Stomach (tissue), 19 donors: ENCODE measurements at places on chromosomes 3 and 15. TPM values are rescaled to one million over a fixed set of nuclear protein-coding genes. Genes with fewer than 3 reads are reported as not detected.
A peak's percentile ranks its signal among the peaks of the same experiment; 100 is the strongest.

B3GALNT1 gene
- total RNA-seq = not detected

PRSS50 gene
- total RNA-seq = under 0.01 TPM

SCAMP5 gene
- total RNA-seq = 13.4 TPM

NAALADL2 gene
- total RNA-seq = 42.4 TPM

HYAL1 gene
- total RNA-seq = 38.4 TPM

GAP43 gene
- total RNA-seq = not detected

SUSD5 gene
- 0.58 TPM for total RNA-seq

DNA sequence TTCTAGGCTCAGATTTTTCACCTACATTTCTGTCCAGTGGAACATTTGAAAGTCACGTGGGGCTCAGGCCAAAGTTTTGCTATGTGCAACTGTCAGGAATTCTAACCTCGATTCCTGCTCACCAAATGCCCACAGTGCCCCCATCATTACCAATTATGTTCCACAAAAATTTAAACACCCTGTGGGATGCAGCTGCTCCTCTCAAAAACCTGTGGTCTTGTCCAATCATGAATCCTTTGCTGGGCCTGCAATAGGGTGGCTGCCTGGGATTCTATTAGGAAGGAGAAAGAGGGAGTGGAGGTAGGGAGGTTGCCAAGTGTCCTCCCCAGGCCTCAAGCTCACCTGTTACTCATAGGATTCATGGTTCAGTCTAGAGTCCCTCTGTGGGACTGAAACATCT is 68.1 kb downstream of the RHCG start:
- H3K4me3 ChIP-seq = no peak overlapping the region
- DNase-seq = no peak
- H3K4me1 ChIP-seq = peaks cover 10% of the 10 kb centered on the region
- H3K36me3 ChIP-seq = no peaks in the 10 kb centered on the region
- no peaks in the 10 kb centered on the region for H3K27me3 ChIP-seq

GRCh38 chr15:70778258-70779076 is 15.1 kb upstream of the UACA start:
- H3K27me3 ChIP-seq = no peaks in the 10 kb centered on the region
- DNase-seq = peak; percentile 29
- peak overlapping the region; percentile 60 for H3K27ac ChIP-seq
- H3K36me3 ChIP-seq = no peaks in the 10 kb centered on the region
- no peaks in the 10 kb centered on the region for H3K4me1 ChIP-seq

DNA sequence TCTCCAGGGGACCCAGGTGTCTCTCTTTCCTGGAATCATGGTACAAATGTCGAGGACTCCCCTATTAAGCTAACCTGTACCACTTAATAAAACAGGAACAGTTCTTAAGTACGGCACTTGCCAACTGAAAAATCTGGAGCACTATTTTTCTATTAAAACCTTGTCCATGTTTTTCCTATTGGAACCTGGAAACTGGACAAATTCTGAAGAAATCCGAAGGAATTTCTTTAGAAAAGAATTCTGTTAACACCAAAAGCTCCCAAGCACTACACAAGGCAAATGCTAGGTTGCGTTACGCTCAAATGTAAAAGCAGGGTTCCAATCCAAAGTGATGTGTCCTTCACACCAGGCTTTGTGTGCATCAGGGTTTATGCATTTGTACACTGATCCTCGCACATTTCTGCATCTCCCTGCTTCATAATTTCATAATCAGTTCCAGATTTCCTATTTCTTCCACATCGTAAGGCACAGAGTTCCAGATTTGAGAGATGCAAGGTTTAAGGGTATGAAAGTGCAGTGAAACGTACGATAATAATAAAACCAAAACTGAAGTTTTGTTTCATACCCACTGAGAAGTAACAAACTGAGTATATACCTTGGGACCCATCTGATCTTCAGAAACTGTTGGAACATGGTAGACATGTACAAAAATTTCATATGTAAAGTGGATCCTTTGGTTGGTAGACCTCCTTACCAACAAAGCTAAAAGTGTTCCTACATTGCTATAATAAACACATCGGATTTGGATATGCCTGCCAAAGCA is 132.1 kb upstream of the WNT5A start:
- no peaks in the 10 kb centered on the region for H3K36me3 ChIP-seq
- no peak overlapping the region for H3K27ac ChIP-seq
- H3K27me3 ChIP-seq = no peaks in the 10 kb centered on the region

DNA sequence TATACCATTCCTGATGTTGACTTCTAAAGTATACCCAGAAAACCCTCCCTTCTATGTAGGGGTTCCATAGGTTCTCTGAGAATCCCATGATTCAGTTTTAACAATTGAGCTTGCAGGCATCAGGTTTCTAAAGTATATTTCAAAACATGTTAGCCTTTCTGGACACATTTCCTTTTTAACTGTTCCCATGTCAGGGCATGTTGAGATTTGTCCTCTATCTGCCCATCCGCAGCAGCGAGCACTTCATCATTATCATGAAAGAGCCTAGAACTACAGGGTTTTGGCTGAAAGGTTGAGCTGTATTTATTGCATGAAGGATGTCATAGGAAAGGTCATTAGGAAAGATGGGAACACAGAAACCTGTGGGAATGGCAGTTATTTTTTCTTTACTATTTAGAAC is 201.1 kb upstream of the BHLHE40 start:
- H3K27me3 ChIP-seq = no peaks in the 10 kb centered on the region
- H3K36me3 ChIP-seq = peaks cover 33% of the 10 kb centered on the region
- H3K4me3 ChIP-seq = no peak overlapping the region
- H3K4me1 ChIP-seq = peaks cover 28% of the 10 kb centered on the region
- H3K27ac ChIP-seq = no peak overlapping the region
- DNase-seq = no peak

GRCh38 chr3:100521439-100521845 is 29.0 kb downstream of the TMEM45A start:
- peaks cover 8% of the 10 kb centered on the region for H3K36me3 ChIP-seq
- H3K4me3 ChIP-seq = no peak overlapping the region
- H3K4me1 ChIP-seq = no peaks in the 10 kb centered on the region
- H3K27ac ChIP-seq = no peak overlapping the region

GRCh38 chr3:27805282-27805681 is 83.2 kb upstream of the EOMES start:
- no peaks in the 10 kb centered on the region for H3K27me3 ChIP-seq
- H3K36me3 ChIP-seq = no peaks in the 10 kb centered on the region
- DNase-seq = no peak
- H3K4me3 ChIP-seq = no peak overlapping the region
- no peak overlapping the region for H3K27ac ChIP-seq
- H3K4me1 ChIP-seq = no peaks in the 10 kb centered on the region

- H3K27me3 ChIP-seq = no peaks in the 10 kb centered on the region
- H3K27ac ChIP-seq = no peak overlapping the region
- H3K4me3 ChIP-seq = no peak overlapping the region
- H3K36me3 ChIP-seq = no peaks in the 10 kb centered on the region
- no peak for DNase-seq
- H3K4me1 ChIP-seq = no peaks in the 10 kb centered on the region
Observed at GRCh38 chr3:151604891-151605290, 128.8 kb upstream of the AADACL2 start.

GRCh38 chr3:195876297-195877064 is 31.9 kb downstream of the TNK2 start:
- H3K27ac ChIP-seq = peak overlapping the region; percentile 9
- DNase-seq = peak; percentile 81
- peaks cover 78% of the 10 kb centered on the region for H3K36me3 ChIP-seq
- H3K27me3 ChIP-seq = no peaks in the 10 kb centered on the region

DNA sequence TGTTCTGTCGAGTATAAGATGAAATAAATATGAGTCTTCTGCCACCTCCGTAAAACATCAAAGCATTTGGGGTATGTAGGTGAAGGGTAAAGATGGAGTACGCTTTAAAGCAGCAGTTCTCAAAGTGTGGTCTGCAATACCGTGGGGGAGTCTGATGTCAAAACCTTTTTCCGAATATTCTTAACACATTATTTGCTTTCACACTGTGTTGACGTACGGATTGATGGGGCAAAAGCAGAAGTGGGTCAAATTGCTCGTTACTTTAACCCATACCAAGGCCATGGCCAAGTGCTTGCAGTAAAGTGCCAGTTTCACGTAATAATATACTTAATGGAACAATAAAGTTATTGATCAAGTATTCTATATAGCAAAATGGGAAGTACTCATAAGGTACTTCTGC is 36.3 kb downstream of the PAK2 start:
- peaks cover 59% of the 10 kb centered on the region for H3K4me1 ChIP-seq
- H3K27ac ChIP-seq = no peak overlapping the region
- H3K27me3 ChIP-seq = no peaks in the 10 kb centered on the region
- DNase-seq = no peak
- H3K4me3 ChIP-seq = no peak overlapping the region
- peaks cover 13% of the 10 kb centered on the region for H3K36me3 ChIP-seq

GRCh38 chr3:44516230-44516629 is 38.8 kb upstream of the ZNF445 start:
- peaks cover 4% of the 10 kb centered on the region for H3K27me3 ChIP-seq
- H3K4me1 ChIP-seq = peaks cover 5% of the 10 kb centered on the region
- no peaks in the 10 kb centered on the region for H3K36me3 ChIP-seq
- no peak overlapping the region for H3K27ac ChIP-seq

GRCh38 chr3:132726341-132726823 is 4.2 kb upstream of the NPHP3 start:
- DNase-seq = peak; percentile 69
- no peak overlapping the region for H3K27ac ChIP-seq
- H3K4me3 ChIP-seq = no peak overlapping the region
- no peaks in the 10 kb centered on the region for H3K36me3 ChIP-seq
- peaks cover 1% of the 10 kb centered on the region for H3K4me1 ChIP-seq

DNA sequence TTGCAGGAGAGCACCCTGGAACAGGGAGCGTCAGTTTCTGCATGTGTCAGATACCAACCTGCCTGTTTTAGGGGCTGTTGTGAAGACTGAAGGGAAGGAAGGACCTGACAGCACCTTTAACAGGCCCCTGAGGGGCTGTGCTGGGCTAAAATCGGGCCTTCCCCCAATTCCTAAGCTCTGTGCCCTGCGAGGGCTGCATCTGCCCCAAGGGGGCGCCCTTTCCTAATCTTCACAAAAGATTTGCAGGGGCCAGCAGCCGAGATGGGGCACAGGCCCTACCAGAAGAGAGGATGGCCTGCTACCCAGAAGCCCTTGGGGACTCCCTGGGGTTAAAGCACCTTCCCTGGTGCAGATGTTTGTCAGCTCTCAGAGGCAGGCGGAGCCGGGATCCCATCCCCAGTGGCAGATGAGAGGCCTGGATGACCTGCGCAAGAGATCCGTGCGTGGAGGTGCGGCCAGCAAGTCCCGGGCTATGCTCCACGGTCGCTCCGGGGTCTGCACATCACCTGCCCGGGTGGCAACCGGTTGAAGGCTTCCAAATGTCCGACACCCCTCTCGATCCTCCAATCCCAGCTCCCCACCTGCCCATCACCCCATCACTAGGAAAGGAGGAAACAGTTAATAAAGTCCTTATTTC is 53.6 kb downstream of the RHCG start:
- H3K36me3 ChIP-seq = no peaks in the 10 kb centered on the region
- no peaks in the 10 kb centered on the region for H3K4me1 ChIP-seq
- H3K4me3 ChIP-seq = no peak overlapping the region
- no peak overlapping the region for H3K27ac ChIP-seq
- H3K27me3 ChIP-seq = no peaks in the 10 kb centered on the region
- peak; percentile 50 for DNase-seq

DNA sequence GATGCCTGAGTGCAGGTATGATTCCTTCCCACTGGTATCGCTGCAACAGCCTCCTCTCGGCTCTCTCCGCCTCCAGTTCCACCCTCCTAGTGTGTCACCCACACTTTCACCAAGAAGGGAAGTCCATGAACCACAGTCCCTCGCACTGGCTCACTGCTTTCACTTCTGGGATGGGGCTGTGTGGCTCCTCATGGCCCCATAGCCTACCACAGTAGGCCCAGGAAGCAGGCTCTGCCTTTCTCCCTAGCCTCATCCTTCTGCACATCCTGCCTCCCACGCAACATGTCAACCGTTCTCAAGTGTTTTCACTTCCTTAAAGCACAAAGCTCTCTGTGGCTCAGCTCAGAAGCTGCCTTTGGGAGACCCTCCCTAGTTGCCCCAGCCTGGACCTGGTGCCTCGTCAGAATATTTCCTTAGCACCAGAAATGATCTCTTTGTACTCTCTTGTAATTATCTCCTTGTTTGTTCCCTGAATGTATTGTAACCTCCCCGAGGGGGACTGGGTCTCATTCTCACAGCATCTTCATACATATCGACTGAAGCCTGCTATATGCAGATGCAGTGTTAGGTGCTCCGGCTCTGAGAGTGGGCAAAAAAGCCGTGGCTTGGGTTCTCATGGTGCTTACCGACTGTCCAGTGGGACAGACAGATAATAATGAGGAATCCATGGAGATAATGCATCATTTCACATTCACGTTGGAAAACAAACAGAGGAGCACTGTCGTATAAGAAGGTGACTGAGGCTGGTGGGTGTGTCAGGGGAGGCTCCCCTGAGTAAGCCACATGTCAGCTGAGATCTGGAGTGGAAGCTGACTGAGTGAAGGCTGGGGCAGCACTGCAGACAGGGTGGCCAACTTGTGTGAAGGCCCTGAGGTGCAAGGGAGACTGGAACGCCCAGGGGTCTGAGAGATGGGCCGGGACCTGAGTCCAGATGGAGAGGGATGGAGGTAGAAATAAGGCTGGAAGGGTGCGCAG is 107.1 kb downstream of the DGKG start:
- H3K27me3 ChIP-seq = no peaks in the 10 kb centered on the region
- no peak overlapping the region for H3K27ac ChIP-seq
- no peaks in the 10 kb centered on the region for H3K36me3 ChIP-seq
- H3K4me1 ChIP-seq = no peaks in the 10 kb centered on the region
- no peak for DNase-seq

GRCh38 chr3:23966328-23966727 is 21.2 kb downstream of the NR1D2 start:
- no peak overlapping the region for H3K27ac ChIP-seq
- peaks cover 22% of the 10 kb centered on the region for H3K36me3 ChIP-seq
- peak; percentile 68 for DNase-seq
- H3K4me3 ChIP-seq = no peak overlapping the region
- H3K27me3 ChIP-seq = no peaks in the 10 kb centered on the region
- peaks cover 6% of the 10 kb centered on the region for H3K4me1 ChIP-seq

DNA sequence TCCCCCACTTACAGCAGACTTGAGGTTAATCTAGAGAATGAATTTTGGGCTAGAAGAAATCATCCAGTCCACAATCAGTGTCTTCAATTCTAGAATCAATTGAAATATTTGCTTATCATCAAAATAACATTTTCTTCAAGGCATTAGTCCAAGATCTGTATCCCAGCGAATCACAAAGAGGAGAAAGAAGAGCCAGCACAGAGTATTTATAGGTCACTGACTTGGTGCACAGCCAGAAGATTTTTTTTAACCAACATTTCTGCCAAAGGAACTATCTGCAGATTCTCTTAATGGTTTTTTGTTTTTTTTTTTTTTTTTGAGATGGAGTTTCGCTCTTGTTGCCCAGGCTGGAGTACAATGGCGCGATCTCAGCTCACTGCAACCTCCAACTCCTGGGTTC is 178.2 kb downstream of the TNIK start:
- peak overlapping the region; percentile 73 for H3K27ac ChIP-seq
- H3K27me3 ChIP-seq = no peaks in the 10 kb centered on the region
- no peak overlapping the region for H3K4me3 ChIP-seq
- DNase-seq = no peak
- H3K4me1 ChIP-seq = no peaks in the 10 kb centered on the region
- H3K36me3 ChIP-seq = no peaks in the 10 kb centered on the region

GRCh38 chr15:34810443-34811129 is 15.2 kb upstream of the ACTC1 start:
- H3K27me3 ChIP-seq = peaks cover 2% of the 10 kb centered on the region
- no peak overlapping the region for H3K4me3 ChIP-seq
- H3K27ac ChIP-seq = peak overlapping the region; percentile 46

- H3K4me1 ChIP-seq = no peaks in the 10 kb centered on the region
- no peak overlapping the region for H3K27ac ChIP-seq
- no peaks in the 10 kb centered on the region for H3K27me3 ChIP-seq
- DNase-seq = no peak
Observed at GRCh38 chr3:59775761-59776325, 726.0 kb upstream of the CFAP20DC start.

GRCh38 chr3:192957441-192958021 is 39.9 kb upstream of the MB21D2 start:
- H3K27ac ChIP-seq = peak overlapping the region; percentile 23
- H3K36me3 ChIP-seq = no peaks in the 10 kb centered on the region
- H3K4me1 ChIP-seq = no peaks in the 10 kb centered on the region
- H3K27me3 ChIP-seq = no peaks in the 10 kb centered on the region
- DNase-seq = no peak
